Tibial nerve (tissue), 4 donors: ENCODE measurements at places on chromosomes 16 and 17. TPM values are rescaled to one million over a fixed set of nuclear protein-coding genes. Genes with fewer than 3 reads are reported as not detected.

The CCT6B gene
- 3.1 TPM for total RNA-seq

The BIRC5 gene
- total RNA-seq, result not detected

DNA sequence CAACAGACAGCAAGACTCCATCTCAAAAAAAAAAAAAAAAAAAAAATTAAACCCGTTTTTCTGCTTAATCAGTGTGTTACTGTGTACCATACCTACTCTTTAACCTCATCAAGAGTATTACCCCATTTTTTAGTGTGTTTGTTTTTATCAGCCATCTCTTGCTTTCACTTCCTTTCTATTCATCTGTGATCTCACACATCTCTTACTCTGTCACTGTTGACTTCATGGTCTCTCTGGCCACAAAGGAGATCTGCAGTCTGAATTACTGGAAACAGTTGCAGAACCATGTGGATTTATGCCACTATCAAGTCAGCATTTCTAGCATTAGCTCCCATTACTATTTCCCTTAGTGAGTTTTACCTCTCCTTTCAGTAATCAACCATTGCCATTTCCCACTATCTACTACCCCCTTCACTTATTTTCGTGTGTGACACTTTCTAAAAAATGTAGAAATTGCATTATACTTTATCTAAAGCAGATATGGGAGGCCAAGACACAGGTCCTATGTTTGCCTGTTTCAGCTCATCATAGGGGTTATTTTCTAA is 20.1 kb downstream of the NDEL1 start:
- no peak for DNase-seq
- no peaks in the 10 kb centered on the region for H3K4me1 ChIP-seq
- no peak overlapping the region for H3K4me3 ChIP-seq
- no peak overlapping the region for H3K27ac ChIP-seq
- H3K36me3 ChIP-seq, result peaks cover 86% of the 10 kb centered on the region

DNA sequence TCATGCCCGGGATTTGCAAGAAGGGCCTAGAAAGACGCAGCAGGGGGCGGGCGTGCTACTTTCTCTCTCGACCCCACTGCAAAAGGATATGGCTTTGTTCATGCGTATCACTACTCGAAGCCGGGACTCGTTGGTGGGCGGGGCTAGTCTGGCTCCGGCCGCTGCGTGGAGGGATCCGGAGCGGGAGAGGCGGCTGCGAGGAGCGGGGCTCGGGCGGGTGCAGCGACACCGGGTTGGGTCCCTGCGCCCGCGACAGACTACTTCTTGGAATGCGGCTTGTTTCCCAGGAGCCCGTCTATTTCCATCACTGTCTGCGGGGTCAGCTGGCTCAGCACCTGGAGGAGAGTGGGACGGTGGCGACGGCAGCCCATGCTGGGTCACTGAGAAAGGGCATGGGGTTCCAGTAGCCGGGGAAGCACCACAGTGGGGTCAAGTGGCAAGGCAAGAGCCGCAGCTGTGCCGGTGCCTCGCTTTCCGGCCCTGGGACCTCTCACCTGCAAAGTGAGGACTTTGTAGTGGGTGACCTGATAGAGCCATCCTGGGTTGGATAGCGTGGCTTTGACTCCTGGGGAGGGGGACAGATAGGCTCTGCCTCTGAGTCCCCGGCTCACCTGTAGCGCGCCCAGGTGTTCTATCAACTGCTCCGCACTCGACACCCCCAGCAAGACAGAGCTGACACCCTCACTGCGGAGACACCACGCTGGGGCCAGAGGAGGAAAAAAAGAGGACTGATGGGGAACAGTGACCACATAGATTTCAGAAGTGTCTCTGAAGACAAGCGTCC is 6.6 kb downstream of the KCNAB3 start:
- H3K27ac ChIP-seq, result peak overlapping the region; percentile 88
- peak overlapping the region; percentile 60 for H3K4me3 ChIP-seq
- H3K27me3 ChIP-seq, result no peaks in the 10 kb centered on the region
- peak; percentile 81 for DNase-seq
- no peaks in the 10 kb centered on the region for H3K36me3 ChIP-seq

GRCh38 chr17:3006801-3007200 is 56.6 kb downstream of the OR1D5 start:
- H3K27ac ChIP-seq, result no peak overlapping the region
- H3K4me1 ChIP-seq, result no peaks in the 10 kb centered on the region
- no peaks in the 10 kb centered on the region for H3K36me3 ChIP-seq
- no peak for DNase-seq
- H3K27me3 ChIP-seq, result no peaks in the 10 kb centered on the region

DNA sequence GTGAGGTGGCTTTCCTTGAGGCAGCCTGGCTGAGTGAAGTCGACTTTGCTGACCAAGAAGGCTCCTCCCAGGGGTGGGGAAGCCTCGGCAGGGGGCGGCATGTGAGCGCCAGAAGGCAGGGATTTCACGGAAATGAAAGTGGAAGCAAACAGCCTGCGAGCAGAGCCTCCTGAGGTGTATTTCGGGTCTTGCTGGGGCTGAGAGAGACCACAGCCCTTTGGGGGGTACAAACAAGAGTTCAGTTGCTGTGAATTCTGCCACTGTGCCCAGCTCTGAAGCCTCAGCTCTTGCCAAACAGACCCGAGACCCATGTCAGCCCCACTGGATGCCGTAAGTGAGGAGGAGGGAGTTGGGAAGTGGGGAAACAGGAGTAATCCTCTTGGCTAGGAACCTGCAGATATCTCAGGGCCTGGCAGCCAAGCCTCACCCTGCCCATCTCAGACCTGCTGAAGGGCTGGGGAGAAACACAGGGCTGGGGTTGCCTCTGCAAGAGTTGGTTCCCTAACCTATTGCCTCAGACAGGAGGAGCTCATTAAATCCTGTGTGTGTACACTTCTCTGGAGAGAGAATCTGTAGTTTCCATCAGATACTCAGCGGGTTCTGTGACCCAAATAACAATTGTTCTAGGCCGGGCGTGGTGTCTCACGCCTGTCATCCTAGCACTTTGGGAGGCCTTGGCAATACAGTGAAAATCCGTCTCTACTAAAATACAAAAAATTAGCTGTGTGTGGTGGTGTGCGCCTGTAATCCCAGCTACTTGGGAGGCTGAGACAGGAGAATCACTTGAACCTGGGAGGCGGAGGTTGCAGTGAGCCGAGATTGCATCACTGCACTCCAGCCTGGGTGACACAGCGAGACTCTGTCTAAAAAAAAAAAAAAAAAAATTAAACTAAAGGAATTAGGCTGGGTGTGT is at the start of gene IFI35:
TSS of gene IFI35 (plus strand) at position 146 of the 913 bp plus-strand sequence. CDS start at position 310, 164 bp downstream.
- no peaks in the 10 kb centered on the region for H3K4me1 ChIP-seq
- H3K4me3 ChIP-seq, result peak within 1 kb of the TSS; percentile 89
- peaks cover 30% of the 10 kb centered on the region for H3K36me3 ChIP-seq
- peak within 1 kb of the TSS; percentile 89 for H3K27ac ChIP-seq
- peak; percentile 83 for DNase-seq

The CES5A gene
- not detected for total RNA-seq
